ENCODE measurements at places on chromosomes 7 and 10.
A peak's percentile ranks its signal among the peaks of the same experiment; 100 is the strongest.

- no peak for DNase-seq
Observed at GRCh38 chr7:39700932-39701331, 77.6 kb downstream of the RALA start.

GRCh38 chr10:100374200-100374655, 27.2 kb downstream of the SCD start:
- DNase-seq = no peak

GRCh38 chr7:153422291-153423209, 629.6 kb upstream of the DPP6 start:
- no peak for DNase-seq

DNA sequence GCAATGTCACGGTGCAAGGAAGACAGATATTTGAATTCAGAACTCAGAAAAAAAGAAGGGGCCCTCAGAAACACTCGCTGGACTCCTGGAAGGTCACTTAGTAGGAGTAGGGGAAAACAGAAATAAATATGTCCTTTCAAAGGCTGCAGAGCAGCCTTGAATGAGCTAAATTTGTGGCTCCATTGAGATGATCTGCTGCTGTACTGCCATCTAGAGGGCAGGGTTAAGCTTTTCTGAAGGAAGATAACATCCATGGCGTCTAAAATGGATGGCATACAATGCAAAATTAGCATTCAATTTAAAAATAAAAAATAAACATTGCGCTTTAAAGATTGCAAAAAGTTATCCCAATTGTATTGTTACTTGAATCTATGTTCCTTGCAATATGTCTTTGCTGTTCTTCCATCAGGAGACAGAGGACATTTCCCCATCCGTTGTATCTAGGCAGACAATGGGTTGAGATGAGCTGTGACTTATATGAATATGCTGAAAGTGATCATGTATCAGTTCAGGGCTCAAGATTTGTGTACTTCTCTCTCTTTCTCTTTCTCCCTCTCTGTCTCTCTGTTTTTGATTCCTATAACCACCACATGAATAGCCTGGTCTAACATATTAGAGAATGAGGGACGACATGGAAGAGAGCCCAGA, 642.2 kb downstream of the SH2D4B start:
- no peak for DNase-seq

DNA sequence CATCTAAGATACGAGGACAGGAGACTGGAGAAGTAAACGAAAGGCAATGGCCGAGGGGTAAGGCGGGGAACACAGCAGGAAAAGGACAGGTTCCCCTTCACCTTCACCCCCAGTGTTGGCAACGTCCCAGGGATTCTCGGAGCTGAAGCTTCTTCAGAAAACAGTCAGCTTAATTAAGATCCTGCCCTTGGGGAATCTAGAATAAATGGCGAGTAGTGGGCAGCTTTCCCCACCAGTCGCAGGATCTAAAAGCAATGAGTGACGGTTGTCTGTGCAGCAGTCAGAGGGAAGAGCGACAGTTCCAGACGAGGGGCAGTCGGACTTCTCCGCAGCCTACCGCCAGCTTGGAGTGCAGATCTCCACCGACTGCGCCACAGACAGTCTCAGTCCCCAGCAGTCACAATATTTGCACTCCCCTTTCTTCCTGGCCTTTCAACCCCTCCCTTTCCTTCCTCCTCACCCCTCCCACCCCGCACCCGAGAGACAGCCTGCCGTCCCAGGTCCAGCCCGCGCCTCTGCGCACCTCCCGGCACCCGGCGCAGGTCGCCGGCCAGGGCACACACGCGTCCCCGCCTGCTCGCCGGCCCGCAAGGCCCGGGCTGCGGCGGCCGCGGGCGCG, 10.9 kb upstream of the SP8 start:
- no peak for DNase-seq

GRCh38 chr10:72832701-72833100, 60.8 kb upstream of the OIT3 start:
- no peak for DNase-seq

DNA sequence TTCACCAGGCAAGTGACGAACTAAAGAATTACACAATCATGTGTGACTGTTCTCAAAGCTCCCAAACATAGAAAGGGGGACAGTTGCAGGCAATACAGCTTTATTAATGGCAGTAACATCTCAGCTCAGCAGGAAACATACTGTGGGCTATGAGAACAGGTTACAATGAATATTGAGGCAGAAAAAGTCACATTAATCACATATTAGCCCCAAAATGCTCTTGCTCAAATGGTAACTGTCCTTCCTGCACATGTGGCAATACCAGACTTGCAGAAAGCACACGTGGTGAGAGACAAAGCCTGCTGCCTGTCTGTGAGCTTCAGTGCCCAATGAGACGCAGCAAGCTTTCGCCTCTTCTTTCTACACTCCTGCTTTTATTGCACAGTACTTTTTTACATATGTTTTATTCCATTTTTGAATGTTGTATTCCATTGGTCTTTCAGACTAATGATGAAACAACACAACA, 104.9 kb upstream of the ACBD5 start:
- DNase-seq = no peak

GRCh38 chr10:118405928-118406327, 63.8 kb upstream of the FAM204A start:
- DNase-seq = no peak

DNA sequence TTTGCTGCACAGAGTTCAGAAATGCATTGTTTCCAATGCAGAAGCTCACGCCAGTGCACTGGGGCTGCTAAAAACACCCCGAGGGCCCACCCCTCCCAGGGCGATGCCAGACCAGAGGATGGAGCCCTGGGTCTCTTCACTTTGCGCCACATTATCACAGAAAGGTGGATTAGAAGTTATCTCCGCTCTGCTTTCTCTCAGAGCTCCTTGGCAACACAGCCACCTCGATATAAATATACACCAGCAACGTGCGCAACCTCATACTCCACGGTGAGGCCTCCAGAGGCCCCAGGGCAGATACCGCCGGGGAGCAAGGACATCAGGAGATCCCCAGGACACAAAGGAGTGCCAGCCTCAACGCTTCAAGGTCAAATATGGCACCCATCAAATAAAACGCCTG, 121.0 kb upstream of the TBX20 start:
- DNase-seq = no peak

DNA sequence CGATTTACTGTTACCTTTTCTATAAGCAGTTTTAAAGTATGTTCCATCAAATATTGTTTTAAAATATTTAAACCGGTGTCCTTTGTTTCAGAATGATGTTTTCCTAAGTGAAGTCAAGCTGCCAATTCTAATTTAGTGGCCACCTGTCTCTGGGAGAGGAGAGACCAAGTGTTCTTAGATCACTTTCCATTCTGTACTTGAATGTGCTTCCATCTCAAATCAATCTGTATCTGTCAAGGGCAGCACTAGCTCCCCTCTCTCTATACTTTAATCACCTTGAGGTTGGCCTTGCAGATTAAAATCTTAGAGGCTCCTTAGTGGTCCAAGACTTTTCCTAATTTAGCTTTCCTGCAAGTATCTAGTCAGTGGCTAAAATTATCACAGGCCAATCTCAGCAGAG, 49.6 kb downstream of the LGI1 start:
- no peak for DNase-seq

DNA sequence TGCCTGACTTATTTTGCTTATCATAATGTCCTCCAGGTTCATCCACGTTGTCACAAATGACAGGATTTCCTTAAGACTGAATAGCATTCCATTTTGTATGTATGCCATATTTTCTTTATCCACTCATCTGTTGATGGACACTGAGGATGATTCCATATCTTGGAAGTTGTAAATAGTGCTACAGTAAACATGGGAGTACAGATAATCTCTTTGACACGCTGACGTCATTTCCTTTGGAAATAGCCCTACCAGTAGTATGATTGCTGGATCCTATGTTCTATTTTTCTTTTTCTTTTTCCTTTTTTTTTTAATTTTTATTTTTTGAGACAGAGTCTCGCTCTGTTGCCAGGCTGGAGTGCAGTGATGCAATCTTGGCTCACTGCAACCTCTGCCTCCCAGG, 167.6 kb downstream of the CTTNBP2 start:
- no peak for DNase-seq

DNA sequence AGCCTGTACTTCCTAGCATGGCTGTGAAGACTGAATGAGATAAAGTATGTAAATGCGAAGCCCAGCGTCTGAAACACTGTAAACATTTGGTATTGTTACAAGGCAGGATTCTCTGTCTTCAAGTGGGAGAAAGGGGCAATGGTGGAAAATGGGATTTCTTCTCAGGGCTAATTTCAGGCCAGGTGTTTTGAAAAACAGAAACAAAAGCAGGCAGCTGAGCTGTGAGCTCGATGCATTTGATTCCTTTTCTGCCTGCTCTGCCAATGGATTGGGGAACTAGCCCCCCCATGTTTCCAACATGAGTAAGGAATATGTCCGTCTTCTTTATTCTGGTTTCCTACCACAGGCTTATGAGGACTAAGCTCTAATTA, 732.1 kb upstream of the AUTS2 start:
- DNase-seq = no peak

DNA sequence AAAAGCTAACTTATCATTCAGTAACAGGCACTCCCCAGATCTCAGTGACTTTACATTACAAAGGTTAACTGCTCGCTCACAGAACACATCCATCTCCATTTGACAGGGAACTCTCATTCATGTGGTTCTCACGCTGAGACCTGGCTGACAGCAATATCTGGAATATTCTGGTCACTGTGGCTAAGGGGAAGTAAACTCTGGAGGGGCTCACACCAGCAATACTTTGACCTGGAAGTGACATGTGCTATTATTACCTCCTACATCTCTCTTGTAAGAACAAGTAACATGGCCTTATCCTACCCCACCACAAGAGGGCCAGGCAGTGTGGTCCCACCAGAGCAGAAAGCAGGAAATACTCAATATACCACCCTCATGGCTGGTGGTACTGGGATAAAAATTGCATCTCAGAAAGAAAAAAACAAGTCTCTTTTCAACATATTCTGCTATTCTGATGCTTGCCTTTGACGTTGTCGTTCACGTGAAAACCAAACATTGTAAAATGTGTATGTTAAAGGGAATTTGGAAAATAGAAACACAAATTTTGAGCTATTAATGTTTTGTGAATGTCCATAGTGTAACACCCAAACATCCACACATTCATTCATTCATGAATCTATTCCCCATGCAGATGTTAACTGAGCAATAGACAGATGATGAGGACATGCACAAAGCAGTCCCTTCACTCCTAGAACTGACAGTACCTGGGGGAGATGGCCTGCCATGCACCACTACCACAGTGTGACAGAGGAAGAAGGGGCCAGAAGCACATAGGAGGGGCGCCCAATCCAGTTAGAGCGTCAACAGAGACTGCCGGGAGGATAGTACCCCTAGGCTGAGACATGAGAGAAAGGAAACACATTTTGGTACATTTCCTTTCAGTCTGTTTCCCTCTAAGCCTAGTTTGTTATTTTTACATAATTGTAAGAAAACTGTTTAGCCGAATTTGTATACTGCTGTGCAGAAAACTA, 166.0 kb upstream of the SP4 start:
- DNase-seq = peak; percentile 9

- DNase-seq = no peak
Observed at GRCh38 chr10:71213761-71214440, 1.5 kb downstream of the UNC5B start.

DNA sequence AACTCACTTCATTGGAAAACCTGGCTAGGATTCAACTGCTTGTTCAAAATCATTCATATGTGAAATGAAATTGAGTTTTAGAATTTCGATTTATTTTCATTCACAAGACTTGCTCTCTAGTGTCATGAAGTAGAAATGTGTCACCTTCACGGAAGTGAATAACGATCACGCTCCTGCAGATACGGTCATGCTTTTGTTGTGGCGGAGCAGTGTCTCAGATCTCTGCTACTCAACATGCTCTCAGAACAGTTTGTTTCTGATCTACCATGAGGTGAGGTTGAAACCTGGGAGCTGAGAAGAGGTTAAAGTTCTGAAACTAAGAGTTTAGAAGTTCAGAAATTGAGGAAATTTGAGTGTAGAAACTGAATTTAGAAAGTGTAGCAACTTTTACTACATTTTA, 13.8 kb upstream of the PITRM1 start:
- no peak for DNase-seq

DNA sequence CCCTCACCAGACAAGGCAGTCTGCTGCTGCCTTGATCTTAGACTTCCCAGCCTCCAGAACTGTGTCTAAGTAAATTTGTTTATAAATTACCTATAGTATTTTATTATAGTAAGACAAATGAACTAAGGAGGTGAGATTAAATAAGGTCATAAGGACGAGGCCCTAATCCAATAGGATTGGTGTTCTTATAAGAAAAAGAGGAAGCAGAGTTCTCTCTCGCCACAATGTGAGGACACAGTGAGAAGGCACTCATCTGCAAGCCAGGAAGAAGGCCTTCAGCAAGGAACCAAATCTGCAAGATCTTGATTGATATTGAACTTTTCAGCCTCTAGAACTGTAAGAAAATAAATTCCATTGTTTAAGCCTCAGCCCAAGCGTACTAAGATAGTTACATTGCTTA, 6.1 kb upstream of the ZNF438 start:
- DNase-seq = no peak

GRCh38 chr10:33627611-33628010, 293.1 kb upstream of the NRP1 start:
- no peak for DNase-seq

DNA sequence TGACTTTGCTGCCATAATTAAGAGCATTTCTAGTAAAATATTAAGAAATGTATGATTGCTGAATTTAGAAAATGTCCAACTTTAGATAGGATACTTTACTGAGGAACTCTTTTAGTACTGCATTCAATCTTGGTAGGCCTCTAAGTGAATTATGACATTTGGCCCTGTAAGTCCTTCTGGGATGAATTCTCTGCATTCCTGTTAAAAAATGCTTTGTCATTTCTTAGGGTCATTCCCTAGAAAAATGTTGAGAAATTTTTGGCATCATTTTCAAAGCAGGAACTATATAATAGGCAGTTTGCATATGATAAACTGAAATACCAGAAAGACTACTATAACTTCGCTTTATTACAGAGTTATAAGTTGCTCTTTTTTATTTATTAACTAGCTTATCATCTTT, 69.3 kb upstream of the PRR15 start:
- no peak for DNase-seq

DNA sequence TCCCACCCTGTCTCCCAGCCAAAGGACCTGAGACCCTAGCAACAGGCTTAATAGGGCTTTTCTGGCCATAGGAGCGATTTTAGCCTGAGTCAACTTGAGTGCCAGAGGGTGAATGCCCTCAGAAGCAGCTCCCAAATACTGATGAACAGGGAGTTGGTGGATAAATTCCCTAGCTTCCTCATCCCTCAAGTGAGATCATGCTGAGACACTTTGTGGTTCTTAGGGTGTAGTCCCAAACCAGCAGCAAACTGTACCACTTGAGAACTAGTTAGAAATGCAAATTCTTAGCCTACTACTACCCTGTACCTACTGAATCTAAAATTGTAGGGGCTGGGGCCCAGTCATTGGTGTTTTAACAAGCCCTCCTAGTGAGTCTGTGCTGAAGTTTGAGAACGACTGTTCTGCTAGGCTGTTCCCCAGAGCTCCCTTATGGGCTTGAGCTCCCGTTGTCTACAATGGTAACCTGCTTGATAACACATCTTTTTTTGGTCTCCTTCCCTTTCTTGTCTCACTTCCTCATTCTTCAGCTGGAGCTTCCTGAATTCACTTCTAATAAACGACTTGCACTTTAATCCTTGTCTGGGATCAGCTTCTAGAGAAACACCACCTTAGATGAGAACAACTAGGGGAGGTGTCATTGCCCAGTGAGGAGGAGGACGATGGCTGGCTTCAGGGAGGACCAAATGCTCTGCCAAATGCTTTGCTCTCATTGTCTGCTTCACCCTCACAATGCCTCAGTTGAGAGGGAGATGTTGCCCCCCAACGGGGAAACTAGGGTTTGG, 18.2 kb upstream of the CDH23 start:
- no peak for DNase-seq
